ENCODE measurements at places on chromosomes 4 and X.
A peak's percentile ranks its signal among the peaks of the same experiment; 100 is the strongest.

- no peak for DNase-seq
These were observed 46.1 kb downstream of the GRK4 start for GRCh38 chr4:3009422-3009821.

DNA sequence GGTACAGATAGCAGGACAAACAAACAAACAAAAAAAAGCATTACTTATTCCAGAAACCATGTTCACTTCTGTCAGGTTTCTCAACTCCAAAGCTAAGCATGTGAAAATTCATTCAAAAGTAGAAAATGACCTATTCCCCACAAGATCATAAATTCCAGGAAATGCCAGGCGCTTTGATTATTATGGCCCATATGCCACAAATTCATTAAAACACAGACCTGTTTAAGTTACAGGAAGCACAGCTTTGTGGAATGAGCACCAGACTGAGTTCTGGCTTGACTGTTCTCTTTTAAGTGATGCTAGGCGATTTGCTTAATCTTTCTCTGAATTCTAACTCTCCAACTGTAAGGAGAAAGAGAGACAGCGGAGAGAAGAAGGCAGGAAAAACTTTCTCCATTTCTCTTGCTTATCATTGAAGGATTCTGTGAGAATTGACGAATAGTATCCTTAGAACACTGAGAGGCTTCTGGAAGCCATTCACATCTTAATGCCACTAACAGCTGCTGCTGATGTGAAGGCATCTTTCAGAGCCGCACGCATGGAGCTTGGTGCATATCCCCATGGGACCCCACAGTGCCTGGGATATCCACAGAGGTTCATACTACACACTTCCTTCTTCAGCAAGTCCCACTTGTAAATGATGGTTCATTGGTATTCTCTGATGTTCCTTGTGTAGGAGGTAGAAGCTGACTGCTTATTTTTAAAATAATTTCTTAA is 138.0 kb downstream of the ZNF674 start:
- no peak for DNase-seq

DNA sequence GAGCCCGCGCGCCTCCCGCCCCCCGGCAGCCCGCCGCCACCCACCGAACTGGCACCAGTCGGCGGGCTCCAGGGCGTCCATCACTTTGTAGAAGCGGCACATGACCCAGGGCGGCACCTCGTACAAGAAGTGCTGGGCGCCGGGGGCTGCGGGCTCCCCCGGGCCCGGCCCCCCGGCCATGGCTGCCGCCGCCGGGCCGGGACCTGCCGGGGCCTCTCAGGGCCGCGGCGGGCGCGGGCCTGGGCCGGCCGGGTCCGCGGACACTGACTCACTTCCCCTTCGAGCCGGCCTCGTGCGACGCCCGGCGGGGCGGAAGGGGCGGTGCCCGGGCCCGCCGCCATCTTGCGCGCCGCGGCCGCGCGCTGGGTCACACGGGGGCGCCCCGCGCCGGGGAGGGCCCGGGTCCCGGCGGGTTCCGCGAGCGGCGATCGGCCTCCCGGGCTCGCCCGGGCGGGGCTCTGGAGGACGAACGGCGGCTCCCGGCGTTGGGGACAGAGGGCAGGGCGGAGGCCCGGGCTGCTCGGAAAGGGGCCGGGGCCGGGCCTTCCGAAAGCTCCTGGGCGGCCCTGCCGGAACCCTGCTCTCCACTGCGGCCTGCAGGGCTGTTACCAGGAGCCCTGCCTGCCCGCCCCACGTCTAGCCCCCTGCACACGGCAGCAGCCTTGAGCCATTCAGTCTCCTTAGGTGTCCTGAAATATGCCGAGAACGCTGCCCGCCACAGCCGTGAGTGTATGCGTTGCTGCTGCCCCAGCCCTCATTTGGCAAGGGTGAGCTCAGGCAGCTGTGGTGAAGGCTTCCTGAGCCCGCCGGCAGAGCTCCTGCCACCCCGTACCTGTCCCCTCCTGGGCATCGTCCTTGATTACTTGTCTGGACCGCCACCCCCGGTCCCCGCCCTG is at the start of gene IRAK1:
Gene IRAK1, minus strand, starts transcription at position 270 of the 896 bp plus-strand sequence. Its CDS starts 90 bp downstream, at position 180.
- DNase-seq, result peak; percentile 54

- no peak for DNase-seq
These were observed 18.9 kb downstream of the RPS4X start for GRCh38 chrX:72258174-72258573.

DNA sequence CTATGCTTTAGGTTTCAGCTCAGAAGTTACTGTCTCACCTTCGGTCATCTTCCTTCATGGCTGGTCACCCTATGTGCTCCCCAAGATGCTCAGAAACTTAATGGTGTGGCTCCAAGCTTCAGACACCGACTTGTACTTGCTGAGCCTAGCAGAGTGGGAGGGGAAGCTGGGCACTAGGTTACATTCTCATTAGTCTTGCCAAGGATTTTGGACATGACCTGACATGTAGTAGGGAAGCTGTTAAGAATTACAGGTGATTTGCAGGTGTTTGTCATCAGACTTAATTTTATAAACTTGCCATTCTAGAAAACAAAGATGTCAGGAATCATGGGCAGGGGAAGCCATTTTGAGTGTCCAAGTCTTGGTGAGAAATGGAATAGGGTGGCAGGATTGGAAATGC is 72.4 kb downstream of the CCNG2 start:
- no peak for DNase-seq

- no peak for DNase-seq
These were observed 277.1 kb upstream of the PRKX start for GRCh38 chrX:3990569-3990968.

- DNase-seq, result no peak
These were observed 210.7 kb downstream of the PDGFRA start for GRCh38 chr4:54439831-54440243.

DNA sequence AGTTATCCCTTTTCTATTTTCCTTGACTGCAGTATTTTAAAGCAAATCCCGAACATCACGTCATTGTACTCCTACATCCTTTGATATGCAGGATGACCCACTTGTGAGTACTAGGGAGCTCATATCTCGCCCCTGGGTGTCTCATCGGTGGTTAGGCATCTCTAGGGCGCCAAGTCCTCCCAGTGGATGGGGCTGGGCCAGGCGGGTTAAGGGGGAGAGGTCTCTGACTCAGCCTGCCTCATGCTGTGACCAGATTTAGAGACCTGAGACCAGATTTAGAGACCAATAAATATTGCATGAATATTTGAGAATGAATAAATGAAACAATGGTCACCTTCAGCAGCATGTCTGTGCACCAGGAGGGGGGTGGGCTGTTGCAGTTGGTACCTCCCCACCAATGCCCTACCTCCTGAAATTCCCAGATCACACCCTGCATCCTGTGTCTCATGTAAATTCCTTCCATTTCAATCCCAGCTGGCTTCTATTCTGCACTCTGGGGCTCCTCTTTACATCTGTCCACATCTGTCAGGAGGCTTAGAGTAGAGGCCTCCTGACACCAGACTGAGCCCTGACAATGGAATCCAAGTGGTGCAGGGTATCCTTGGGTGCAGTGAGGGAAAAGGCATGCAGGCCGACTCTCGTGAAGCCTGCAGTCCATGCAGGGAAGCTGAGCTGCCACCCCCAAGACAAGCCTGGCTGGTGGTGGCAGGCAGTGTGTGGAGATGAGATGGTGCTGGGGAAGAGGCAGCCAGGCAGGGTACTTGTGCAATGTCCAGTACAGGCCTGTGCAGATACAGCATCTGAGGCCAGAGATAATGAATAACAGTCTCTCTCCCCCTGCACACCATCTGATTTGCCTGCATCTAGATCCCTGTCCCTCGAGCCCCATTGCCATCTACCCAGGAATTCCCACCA is 5.2 kb downstream of the APLN start:
- DNase-seq, result no peak

- no peak for DNase-seq
These were observed 102.1 kb upstream of the RASGEF1B start for GRCh38 chr4:81573840-81574239.

GRCh38 chr4:86991994-86992393 is 57.2 kb downstream of the AFF1 start:
- DNase-seq, result no peak

GRCh38 chr4:5753366-5753765 is 42.4 kb downstream of the EVC start:
- DNase-seq, result no peak

DNA sequence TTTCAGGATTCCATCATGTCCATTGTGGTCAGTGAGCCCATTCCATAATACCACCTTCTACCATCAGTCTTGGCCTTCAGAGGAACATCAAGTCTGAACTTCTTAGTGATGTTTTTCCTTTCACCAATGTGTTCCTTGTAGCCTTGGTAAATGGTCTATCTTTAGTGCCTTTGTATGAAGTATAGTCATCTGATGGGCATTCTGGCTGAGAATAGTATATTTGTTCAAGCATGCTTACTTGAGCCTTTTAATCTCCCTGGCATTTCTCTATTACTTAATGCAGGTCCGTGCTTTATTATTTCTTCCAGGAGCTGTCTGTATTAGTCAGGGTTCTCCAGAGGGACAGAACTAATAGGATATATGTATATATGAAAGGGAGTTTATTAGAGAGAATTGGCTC is 99.7 kb downstream of the TLL1 start:
- DNase-seq, result no peak

- no peak for DNase-seq
These were observed 493 bp downstream of the TCEAL5 start for GRCh38 chrX:103275947-103276567.

DNA sequence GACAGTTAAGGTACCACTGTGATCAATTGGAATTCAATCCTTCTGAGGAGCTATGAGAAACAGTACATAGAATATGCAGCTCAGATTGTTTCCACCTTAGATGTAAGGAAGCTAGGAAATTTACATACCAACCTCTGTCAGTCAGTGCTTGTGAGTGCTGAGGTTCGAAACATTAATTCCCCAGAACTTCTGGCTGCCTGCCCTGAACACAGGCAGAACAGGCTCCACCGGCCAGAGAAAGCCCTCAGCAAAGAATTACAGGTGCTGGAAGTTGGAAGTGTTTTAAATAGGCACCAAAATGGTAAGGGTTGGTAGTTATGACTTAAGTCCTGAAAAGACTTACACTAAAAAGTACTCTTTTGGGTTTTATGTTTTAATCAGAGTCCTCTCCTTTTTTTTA is 651.8 kb downstream of the C4orf33 start:
- no peak for DNase-seq

GRCh38 chr4:101711590-101712260 is 78.8 kb upstream of the BANK1 start:
- no peak for DNase-seq

DNA sequence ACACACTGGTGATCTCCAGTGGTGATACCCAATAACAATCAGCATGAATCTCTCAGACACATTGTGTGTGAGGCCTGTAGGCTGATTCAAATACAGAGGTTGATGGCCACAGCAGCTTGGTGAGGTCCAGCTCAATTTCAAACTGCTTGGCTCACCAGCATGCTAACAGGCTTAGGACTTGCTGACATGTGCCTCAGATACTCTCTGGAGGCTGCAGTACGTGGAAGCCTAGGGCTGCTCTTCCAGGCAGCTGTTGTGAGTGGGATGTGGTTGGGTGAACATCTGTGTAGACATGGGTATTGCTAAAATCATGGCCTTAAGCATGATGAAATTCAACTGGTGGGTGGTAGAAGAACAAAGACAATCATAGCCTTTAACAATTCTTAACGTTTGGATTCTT is 4.3 kb downstream of the CXCL9 start:
- no peak for DNase-seq

DNA sequence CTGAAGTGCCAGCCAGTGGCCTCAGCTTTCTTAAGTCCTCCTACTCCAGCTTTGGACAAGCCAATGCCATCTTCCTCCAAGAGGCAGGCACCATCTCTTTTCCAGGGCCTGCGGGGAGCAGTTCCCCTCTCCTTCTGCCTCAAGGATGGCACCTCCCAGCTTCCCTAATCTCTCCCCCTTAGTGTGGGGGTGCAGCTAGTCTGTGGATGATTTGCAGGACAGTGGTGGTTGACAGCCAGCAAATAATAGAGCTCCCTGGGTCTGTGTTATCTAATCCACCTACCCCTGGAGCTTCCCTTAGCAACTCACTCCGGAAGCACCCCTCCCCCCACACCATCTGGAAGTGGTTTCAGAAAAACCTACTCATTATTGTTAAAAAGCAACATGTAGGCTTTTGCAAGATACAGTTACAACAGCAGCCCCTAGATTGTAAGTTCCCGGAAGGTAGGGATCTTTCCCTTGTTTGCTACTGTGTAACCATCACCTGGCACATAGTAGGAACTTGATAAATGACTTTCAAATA is 247.1 kb downstream of the BCOR start:
- no peak for DNase-seq

DNA sequence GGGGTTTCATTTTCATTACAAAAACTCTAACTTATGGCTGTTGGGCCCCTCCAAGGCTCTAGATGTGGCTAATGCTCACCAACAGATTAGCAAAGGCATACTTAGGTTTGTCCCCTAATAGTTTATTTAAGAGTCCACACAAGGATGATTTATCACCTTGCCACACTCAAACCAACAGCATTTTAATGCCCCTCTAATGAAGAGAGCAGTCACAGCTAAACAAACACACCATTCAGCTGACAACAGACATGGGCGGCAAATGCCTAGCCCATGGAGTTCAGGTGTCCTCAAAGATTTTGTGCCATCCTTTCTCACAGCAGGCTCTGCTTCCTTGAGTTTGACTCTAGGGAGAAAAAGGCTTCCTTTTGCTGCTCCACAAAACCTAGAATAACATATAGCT is 61.8 kb upstream of the CITED1 start:
- DNase-seq, result peak; percentile 9

- DNase-seq, result no peak
These were observed 201.6 kb downstream of the PACRGL start for GRCh38 chr4:20901851-20902250.

DNA sequence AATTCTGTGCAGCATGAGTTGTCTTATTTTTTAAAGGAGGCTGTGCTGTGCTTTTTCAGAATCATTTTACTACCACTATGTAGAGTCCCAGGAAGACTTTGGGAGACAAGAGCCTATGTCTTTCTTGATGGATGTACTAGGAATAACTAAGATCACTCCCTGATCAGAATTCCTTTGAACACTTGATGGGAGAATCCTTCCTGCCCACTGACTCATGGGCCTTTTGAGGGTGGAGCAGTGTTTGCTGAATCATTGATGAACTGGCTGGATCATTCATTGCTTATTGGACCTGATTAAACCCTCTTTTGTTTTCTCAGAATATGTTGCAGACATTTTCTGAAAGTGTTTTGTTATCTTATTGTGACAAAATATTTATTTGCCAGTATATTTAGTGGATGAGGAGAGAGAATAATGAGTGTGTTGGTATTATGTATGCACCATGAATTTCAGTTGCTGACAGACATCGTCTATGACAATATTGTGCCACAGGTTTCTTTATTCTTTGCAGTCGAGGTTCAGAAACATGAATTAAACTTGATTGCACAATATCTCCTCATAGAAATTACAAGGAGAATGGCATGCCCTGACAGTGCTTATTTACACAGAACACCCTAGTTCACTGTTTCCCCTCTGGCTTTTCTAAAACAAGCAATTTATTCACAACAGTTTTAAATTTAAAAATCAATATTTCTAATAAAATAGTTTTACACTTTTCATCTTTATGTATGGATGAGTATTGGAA is 36.3 kb downstream of the POU4F2 start:
- no peak for DNase-seq

Measured in NCI-H1436 (cell line).